ELF-1 (cell line): ENCODE measurements at places on chromosomes 2 and 18.
A peak's percentile ranks its signal among the peaks of the same experiment; 100 is the strongest.

GRCh38 chr2:168530982-168531622, 75.0 kb downstream of the CERS6 start:
- no peak for DNase-seq

DNA sequence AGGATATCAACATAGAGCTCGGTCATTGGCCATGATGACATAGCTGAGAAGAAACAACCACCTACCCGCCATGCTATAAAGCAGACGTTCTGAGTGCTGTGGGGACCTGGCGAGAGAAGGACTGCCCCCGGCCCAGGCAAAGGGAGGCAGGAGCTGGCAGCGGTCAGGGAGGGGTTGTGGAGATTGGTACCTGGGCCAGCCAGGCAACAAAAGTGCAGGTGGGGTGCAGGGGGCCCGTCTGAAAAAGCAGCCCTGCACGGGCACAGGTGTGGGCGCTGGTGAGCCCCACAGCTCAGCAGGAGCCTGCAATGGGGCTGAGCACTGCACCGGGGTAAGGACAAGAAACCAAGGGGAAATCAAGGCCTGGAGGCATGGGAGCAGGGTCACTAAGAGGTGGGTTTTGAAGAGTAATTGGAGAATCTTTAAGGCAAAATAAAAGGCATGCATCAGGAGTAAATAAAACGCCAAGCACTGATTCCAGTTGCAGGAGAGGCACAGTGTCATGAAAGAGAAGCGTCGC, 464.0 kb downstream of the EIPR1 start:
- DNase-seq: no peak

GRCh38 chr2:187994464-187995331, 297.0 kb upstream of the GULP1 start:
- DNase-seq: peak; percentile 15

GRCh38 chr2:219293736-219294231, 14.6 kb downstream of the DNAJB2 start:
- DNase-seq: no peak

GRCh38 chr2:148936857-148937450, 61.9 kb downstream of the KIF5C start:
- no peak for DNase-seq

DNA sequence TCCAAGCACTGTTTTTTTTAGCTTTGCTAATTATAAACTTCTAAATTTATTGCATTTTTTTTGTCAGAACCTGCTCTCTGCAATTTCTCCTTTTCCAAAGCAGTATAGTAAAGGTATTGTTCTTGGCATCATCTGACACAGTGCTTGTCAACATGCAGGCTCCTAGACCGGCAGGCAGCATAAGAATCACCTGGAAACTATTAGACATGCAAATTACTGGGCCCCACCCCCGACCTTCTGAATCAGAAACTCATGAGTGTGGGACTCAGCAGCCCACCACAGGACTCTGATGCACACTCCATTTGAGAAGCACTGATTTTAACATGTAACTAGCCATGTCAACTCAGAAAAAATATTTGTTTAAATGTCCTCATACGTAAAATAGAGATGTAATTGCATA, 551.1 kb upstream of the CELF4 start:
- DNase-seq: no peak

DNA sequence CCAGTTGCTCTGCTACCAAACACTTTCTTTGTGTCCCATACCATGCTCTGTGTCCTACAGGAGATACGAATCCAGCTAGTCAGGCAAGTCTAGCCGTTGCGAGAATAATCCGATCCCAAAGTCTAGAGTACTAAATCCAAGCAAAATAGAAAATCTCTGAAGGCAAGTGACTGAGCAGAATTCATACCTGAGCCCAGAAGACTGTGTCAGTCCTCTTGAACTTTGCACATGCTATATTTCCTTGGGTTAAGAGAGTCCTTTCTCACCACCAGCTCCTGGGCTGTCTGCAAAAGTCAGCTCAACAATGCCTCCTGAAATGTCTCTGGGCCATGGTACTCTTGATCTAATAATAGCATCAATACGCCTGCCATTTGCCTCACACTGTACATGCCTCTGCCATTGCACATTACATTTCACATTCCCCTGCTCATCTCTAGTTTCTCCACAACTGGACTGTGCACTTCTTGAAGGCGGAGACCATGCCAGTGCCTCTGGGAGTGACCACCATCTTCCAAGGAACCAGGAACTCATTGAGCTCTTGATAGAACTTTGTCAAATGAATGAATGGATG, 265.8 kb upstream of the ID2 start:
- DNase-seq: no peak

- DNase-seq: peak; percentile 79
These were observed at the start of gene PTPRM for GRCh38 chr18:7566567-7567473. TSS of gene PTPRM (plus strand) at chr18:7567316. CDS start at chr18:7567819, 503 bp downstream.

DNA sequence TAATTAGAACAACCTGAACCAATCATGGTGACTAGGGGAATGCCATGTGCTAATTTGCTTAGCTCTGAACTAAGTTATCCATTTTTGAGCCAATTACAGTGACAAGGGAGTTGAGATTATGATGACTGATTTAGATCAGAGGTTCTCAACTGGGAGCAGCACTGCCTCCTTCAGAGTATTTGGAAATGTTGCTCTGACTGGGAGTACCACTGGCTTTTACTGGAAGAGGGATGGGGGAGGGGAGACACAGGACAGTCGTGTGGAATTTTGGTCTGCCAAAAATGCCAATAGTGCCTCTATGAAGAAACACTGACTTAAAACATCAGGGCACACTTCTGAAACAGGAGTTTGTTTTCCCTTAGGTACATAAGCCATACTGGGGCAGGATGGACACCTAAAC, 48.1 kb upstream of the VPS54 start:
- DNase-seq: no peak
